ENCODE measurements at places on chromosomes 11 and 22.

GRCh38 chr11:92527467-92527866 is 302.8 kb downstream of the FAT3 start:
- no peak for DNase-seq

GRCh38 chr11:121466063-121466794 is 13.5 kb upstream of the SORL1-AS1 start:
- DNase-seq, result peak; percentile 95

DNA sequence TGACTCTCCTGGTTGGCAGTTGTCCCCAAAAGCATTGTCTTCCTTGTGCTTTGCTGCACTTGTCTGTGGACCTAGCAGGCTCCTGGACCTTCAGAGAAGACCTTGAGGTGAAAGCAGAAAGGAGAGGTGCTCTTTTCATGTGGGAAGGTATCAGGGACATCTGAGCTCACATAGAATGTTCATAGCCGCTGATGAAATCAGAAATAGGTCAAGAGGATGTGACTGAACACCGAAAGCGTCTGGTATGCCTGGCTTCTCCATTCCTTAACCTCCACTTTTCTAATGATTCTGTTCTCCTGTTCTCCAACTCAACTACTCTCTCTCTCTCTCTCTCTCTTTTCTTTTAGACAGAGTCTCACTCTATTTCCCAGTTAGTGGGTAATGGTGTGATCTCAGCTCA is 6.2 kb upstream of the CUL5 start:
- no peak for DNase-seq

- no peak for DNase-seq
Observed at GRCh38 chr11:45563171-45563570, 102.3 kb downstream of the CHST1 start.

DNA sequence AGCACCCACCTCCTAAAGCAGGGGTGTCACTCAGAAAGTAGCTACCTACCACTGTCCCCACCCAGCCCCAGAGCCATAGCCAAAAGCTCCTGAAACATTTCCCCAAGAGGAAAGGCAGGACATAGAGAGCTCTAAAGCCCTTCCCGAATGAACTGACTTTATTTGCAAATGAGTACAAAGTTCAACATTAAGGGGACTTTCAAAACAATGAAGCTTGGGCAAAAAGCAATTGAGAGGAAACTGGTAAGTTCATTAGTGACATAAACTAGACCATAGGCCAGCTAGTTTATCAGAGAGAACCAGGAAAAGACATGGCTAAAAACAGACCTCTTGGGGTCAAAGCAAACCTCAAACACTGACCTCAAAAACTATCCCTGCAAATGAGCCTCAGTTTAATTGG is 72.7 kb downstream of the IGLL5 start:
- DNase-seq, result no peak

DNA sequence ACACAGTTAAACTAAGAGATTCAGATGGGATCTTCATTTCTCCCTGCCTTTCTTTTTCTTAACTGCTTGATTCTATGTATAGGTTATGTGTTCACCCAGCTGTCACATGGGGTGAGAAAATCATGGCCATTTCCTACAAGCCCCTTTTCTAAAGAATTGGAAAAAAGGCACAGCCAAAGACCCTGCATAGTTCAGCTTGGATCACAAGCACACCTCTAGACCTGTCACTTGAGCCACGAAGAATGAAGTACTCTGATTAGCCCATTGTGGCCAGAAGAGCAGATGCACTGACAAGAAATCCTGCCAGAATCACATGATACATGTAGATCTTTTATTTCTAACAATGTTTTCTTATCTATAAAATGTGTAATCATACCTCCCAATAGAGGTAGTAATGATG is 69.7 kb downstream of the RAB38 start:
- no peak for DNase-seq

DNA sequence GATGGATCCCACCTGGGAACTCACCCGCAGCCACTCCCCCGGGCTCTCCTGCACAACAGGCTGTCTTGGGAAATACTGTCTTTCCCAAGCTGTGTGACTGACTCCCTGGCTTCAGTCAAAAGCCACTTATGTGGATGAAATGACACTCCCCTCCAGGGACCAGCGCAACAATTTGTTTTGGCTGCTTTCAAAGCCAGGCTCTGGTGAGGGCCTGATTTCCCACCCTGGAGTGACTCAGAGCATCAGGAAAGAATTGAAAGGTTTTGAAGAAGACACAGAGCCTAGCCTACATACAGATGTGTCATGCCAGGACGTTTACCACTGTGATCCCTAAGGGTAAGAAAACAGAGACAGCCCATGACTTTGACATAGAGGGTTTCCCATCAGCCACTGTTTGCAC is 550.5 kb downstream of the MIAT start:
- no peak for DNase-seq

DNA sequence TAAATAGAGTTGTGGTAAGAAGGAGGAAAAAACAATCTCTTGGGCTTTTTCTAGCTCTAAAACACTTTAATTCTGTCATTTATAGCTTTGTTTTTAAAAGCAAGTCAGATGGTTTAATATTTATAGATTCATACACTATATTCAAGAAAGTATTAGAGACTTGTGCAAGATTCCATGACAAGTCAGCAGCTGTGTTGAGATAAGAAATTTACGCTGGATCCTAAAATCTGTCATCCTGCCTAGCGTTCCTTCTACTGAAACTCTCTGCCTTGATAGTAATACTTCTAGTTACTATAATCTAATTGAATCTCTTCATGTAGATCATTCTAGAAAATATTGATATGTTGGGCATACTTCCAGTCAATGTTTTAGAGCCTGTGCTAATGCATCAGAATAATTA is 721.8 kb downstream of the CNTN5 start:
- no peak for DNase-seq

GRCh38 chr11:3631331-3631730 is 10.5 kb downstream of the ART5 start:
- DNase-seq, result no peak

GRCh38 chr11:69650081-69650831 is 9.3 kb downstream of the CCND1 start:
- no peak for DNase-seq

DNA sequence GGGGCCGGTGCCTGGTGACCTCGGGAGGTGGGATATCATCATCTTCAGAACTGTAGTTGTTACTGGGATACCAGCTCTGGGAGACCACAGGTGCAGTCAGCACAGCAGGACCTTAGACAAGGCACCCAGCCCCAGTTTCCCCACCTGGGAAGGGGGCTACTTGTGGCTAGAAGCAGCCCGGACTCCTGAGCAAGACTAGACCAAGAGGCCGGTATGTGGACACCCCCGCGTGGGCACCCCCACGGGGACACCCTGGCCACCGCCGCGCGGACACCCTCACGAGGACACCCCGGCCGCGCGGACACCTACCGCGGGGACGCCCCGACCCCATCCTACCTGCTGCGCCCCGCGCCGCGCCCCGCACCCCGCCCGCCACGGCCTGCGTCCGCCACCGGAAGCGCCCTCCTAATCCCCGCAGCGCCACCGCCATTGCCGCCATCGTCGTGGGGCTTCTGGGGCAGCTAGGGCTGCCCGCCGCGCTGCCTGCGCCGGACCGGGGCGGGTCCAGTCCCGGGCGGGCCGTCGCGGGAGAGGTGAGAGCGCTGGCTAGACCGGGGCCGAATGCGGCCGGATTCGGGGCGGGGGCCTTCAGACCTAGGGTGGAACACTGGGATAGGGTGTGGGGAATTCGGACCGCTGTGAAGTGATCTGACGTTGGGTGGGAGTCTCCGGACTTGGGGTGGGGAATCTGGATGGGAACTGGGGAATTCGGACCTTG is at the start of the genes COMT and TXNRD2:
COMT (plus strand) TSS at position 408 of the 718 bp plus-strand sequence. CDS start 20,755 bp downstream, outside the sequence.
TXNRD2 (minus strand) TSS at position 454 of the 718 bp plus-strand sequence; CDS start at position 439, 15 bp downstream.
- peak; percentile 62 for DNase-seq

- no peak for DNase-seq
Observed at GRCh38 chr11:2824851-2825250, 60.7 kb downstream of the CDKN1C start.

- peak; percentile 53 for DNase-seq
Observed at GRCh38 chr11:10931761-10932670, 74.2 kb upstream of the ZBED5 start.

DNA sequence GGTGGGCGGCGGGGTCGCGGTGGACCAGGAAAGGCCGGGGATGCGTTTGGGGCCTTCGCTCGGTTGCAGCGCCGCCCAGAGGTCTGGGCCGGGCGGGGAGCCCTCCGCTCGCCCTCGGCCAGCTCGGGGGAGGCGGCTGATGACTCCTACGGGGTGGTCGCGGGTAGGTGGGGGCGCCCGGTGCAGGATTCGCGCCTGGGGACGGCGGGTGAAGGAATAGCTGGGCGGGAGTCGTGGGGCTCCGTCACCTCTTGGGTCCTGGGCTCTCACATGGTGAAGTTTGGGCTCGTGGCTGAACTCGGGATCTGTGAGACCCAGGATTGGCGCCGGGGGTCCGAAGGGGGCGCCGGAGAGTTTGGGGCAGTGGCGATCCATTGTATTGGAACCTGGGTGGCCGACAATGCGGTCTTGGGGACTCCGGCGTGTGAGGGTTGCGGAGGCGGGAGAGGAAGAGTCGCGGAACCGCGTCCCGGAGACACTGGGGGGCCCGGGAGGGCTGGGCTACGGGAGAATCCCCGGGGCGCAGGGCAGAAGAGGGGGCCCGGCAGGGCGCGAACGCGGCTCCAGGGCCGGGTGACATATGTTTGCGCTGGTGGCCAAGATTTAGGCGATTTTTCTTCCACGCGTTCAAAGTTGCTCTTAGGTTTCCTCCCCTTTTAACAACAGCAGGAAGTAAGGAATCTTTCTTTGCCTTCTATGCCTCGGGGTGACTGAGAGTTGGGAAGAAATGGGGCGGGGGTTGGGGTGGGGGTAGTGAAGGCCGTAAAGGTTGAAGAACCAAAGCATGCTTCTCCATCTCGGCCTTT is 935 bp downstream of the QSER1 start:
- DNase-seq, result peak; percentile 77

- DNase-seq, result no peak
Observed at GRCh38 chr11:9008011-9008550, 4.3 kb upstream of the NRIP3 start.

- DNase-seq, result no peak
Observed at GRCh38 chr11:18259259-18259658, 6.8 kb upstream of the SAA1 start.

- DNase-seq, result peak; percentile 3
Observed at GRCh38 chr22:46936378-46936903, 174.0 kb downstream of the TBC1D22A start.

DNA sequence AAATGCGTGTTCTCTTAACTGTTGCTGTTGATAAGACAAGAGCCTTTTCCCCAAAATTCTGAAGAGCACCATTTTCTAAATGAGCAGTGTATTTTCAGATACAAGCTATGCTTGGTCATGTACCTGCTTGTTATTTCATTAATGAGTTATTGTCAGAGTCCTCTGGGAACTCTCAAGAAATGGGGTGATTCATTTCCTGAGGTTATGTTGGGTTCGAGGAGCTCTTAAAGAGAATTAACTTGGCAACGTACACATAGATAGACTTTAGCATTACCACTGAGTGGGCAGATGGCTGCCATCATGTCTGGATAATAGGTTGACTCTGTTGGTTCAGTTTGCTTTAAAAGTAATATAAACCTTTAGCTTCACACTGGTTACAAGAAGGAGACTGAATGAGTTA is 87.9 kb upstream of the SORL1-AS1 start:
- peak; percentile 27 for DNase-seq

- no peak for DNase-seq
Observed at GRCh38 chr11:116510886-116511650, 261.7 kb downstream of the BUD13 start.

DNA sequence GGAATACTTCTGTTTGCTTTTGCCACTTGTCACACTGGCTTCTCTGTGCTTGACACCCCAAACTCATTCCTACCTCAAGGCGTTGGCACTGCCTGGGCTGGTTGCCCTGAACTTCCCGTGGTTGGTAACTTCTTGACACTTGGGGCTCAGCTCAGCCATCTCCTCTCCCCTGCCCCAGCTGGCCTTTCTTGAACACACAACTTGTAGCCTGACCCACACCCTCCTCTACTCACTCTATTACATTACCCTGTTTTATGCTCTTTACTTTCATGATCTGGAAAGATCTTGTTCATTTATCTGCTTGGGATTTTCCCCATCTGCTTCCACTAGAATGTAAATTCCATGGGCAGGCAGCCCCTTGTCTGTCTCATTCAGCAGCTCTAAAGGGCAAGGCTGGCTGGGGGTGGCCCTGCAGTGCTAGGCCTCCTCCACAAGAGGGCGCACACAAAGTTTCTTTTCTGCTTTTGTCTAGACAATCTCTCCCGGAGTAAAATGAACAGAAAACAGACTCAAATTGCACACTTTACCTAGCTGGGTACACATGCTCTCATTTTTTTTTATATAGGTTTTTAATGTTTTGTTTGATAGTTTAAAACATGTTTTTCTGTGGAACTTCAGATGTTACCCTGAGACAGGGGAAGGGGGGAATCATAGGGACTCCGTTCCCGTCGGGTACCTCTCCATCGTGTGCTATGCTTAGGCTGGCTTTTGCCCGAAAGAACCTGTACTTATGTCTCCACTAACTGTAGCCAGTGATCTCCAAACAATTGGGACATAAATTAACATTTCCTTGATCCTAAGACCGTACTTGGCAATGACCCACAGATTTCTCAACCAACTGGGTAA is 16.4 kb upstream of the MRGPRX2 start:
- DNase-seq, result peak; percentile 47

DNA sequence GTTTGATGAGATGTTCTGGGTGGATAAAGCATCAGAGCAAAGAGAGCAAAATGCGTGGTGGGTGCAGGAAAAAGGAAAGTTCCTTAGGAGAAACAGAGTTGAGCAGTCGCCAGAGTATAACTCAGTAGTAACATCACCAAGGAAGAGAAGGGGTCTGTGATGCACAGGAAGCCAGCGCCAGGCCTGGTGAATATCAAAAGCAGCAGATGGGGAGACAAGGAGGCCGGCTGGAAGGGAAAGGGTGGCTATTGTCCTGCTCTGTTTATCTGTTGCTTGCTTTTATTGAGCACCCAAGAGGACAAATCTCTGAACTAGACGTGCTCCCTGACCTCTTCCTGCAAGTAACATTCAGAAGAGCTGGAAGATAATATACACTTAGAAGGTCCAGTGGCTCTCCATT is 52.7 kb upstream of the GRAMD1B start:
- DNase-seq, result no peak

GRCh38 chr22:48449466-48450187 is 1378.0 kb downstream of the BRD1 start:
- DNase-seq, result no peak

DNA sequence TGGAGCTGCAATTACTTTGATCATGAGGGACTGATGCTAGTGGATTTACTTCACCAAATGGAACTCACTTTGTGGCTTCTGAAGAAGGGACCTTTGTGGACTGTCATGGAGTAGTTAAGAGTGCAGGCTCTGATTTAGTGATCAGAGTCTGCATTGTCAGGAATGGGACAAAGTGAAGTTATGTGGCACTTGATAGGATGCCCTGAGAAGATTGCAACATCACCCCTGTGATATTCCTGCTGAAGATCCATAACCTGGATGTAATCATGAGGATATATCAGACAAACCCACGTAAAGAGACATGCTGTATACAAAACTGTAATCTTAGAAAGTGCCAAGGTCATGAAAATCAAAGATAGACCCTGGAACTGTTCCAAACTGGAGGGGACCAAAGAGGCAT is 1.6 kb upstream of the TFIP11 start:
- DNase-seq, result no peak

DNA sequence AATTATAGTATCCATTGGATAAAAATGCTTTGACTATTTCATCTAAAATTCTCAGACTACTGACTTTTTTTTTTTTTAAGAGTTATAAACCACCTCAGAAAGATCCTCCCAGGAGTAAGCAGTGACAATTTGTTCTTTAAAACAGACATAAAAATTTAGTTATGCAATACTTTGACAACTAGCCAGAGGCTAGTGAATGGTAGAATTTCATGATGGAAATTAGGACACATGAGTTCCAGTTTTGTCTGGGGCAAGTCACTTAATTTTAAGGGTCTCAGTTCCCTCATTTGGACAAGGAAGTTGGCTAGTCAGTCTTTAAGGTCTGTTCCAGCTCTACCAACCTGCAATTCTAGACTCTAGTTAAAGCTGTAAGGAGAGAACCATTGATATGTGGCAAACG is 2.9 kb downstream of the IL18 start:
- no peak for DNase-seq

All from NCI-H1417 (cell line).